Left hindlimb (tissue), 1 donor: ENCODE measurements at places on chromosomes 3 and 15.

DNA sequence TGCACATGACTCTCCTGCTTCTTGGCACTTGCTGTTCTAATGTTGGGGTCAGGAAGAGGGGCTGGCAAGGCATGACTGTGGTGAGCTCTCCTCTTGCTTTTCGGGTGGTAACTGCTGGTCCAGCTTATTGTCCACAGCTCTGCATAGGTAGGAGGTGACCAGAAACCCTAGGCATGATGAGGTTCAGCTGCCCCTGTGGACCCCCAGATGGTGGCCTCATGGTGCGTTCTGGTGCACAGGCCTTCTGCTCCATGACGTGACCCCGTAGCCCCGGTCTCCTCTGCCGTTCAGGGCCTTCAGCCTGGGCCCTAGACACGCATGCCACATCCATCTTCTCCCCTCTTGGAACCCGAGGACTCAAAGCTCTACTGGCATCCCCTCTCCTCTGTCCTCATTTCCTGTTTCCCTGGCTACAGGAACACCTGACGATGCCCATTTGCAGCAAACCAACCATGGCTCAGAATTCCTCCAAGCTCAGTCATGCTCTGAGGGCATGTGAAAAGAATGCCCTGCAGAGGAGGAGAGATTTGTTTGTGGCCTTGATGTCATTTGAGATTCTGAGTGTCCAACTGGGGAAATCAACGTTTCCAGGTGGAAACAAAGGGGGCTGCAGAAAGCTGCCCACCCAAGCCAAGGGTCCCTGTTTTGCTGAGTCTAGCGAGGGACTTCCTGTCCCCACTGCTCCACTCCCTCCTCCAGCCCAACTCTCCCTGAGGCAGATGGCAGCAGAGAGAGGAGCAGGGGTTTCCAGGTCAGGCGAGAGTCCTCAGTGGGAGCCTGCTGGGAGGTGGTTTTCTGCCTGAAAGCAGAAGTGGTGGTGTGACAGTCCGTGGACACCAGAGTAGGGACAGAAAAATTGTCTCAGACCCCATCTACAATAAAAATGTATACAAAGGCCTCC, 198.7 kb upstream of the LYSMD4 start:
- DNase-seq = no peak

- DNase-seq = peak; percentile 41
Observed at GRCh38 chr3:71310359-71310979, 273.1 kb downstream of the FOXP1 start.

- no peak for DNase-seq
Observed at GRCh38 chr3:4503050-4503449, 9.9 kb downstream of the ITPR1 start.

DNA sequence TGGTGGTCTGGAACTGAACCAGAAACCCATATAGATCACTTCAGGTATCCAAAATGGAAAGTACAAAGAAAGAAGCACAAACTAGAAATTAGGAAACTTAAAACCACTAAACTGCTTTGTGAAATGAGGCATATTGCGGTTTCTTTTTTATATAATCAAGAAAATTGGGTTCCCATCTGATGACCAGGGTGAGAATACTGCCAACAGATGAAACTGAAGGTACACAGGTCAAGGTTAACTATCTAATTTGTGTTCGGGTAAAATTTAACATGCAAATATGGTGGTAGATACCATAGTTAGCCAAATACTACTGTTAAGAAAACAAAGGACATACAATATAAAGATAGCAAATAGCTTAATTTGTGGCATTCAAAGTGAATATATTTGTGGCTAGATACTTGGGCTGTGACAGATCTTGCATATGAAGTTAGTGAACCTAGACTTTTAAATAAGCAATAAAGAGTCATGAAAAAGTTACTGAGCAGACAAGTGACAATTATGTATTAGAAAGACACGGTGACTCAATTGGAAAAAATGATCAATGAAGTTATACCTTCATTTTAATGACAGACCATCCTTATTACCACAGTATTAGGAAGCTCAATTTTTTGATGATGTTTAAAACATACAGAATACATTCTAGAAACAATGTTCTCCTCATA, 127.4 kb downstream of the NR2E3 start:
- no peak for DNase-seq

GRCh38 chr3:128935922-128936321, 56.5 kb downstream of the ACAD9 start:
- DNase-seq = no peak

GRCh38 chr15:69551391-69552056, 98.9 kb downstream of the RPLP1 start:
- DNase-seq = no peak

- DNase-seq = no peak
Observed at GRCh38 chr3:105827959-105828358, 40.9 kb downstream of the CBLB start.

- no peak for DNase-seq
Observed at GRCh38 chr3:155553326-155553725, 191.5 kb downstream of the PLCH1 start.

- DNase-seq = no peak
Observed at GRCh38 chr15:77081971-77082370, 11.1 kb upstream of the TSPAN3 start.

DNA sequence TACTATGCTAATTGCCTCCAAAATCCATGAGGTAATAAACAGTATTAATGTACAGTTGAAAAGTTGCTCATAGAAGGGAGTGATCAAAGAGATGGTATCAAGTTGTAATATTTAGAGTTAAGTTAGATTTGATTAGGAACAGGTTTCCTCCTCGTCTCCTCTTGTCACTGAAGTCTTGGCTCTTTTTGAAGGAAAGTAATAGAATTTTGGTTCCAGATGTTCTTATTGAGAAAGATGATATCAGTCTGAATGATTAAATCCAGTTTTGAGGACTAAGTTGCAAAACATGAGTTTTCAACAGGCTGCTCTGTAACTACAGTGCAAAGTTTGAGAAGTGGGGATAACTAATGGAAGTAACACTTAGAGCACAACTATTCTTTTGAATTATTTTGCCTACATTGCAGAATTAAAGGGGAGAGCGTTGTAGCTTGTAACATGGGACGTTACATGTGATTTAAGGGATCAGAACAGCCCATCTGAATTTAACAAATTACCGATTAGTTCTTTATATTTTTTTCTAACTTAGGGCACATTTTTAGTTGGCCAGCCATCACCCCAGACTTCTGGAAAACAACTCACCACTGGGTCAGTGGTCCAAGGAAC, 48.3 kb downstream of the MAP6D1 start:
- no peak for DNase-seq

- DNase-seq = no peak
Observed at GRCh38 chr3:51269466-51269865, 115.6 kb upstream of the MANF start.

DNA sequence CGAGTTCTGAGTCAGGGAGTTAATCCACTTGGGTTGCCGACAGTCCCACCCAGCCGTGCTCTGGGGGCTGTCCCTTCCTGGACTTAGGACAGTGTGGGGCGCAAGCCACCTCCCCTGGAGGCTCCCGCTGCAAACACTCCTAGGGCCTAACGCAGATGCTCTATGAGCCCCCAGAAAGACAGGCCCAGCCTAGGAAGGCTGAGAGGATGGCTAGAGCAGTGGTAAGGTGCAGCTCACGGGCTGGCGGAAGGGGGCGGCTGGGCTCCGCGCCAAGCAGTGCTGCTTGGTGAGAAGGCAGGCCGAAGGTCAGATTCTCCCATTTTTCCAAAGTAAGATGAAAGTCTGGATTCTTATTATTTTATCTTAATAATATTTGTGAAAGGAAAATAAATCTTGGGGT, 84.6 kb upstream of the ALDH1L1 start:
- DNase-seq = no peak

DNA sequence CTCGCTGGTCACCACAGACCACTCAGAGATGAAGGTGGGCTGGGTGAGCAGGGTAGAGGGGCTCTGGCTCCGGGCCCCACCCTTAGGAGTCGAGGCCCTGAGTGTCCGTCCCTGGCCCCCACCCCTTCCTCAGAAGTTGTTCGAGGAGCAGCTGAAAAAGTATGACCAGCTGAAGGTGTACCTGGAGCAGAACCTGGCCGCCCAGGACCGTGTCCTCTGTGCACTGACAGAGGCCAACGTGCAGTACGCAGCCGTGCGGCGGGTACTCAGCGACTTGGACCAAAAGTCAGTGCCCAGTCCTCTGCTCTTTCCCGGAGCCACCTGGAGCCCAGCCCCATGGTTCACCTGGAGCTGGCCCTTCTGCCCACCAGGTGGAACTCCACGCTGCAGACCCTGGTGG, 28.5 kb downstream of the PTPN23 start:
- no peak for DNase-seq

DNA sequence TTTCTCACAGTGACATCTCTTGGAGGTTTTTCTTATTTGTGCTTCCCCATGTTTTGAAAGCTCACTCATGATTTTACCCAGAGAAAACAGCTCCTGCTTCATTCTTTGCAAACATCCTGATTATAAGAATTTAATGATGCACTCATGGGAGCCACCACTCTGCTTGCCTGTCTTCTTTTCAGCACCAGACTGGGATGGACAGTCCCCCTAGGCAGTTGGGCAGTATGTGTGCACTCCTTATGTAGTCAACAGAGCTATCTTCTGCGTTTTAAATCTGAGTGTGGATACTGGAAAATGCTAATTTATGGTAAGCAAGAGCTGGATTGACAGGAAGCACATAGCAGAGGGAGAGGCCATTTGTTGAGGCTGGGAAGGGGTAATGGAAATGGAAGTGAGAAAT, 276.1 kb downstream of the AGBL1 start:
- DNase-seq = no peak

- peak; percentile 40 for DNase-seq
Observed at GRCh38 chr3:100103558-100104441, 10.5 kb downstream of the FILIP1L start.

- no peak for DNase-seq
Observed at GRCh38 chr15:69854521-69855181, 243.1 kb downstream of the TLE3 start.

DNA sequence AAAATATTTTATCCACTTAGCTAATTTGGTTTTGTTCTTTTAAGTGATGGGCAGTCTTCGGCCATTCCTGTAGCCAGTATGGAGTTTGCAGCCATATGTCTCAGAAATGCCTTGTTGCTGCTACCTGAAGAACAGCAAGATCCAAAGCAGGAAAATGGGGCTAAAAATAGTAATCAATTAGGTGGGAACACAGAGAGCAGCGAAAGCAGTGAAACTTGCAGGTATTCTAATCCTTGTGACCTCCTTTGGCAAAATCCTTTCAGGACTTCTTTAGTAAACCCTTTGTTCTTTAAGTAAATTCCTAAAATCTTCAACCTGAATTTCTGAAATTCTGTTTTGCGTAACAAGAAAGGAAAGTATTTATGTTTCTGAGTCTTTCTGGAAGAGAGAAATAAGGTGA, 49.8 kb downstream of the CNOT10 start:
- no peak for DNase-seq

- no peak for DNase-seq
Observed at GRCh38 chr15:90586948-90587347, 57.2 kb downstream of the CRTC3 start.

- DNase-seq = no peak
Observed at GRCh38 chr15:64739156-64739555, 36.2 kb downstream of the RBPMS2 start.

- DNase-seq = no peak
Observed at GRCh38 chr3:95752199-95752598, 1062.2 kb upstream of the EPHA6 start.

DNA sequence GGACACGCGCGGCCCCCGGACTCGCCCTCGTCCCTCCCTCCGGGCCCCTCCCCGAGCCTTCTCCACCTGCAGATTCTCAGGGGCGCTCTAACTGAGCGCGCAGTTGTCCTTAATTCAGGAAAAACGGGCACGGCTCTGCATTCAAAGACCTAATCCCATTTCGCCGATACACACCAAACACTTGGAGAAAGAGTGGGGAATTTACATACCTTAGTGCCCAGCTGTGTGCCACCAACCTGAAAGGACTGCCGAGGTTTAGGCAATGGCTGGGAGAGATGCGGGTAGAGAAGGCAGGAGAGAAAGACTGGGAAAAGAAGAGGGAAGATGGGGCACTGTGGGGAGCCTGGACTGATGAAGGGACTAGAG, 21.8 kb downstream of the IGDCC3 start:
- peak; percentile 4 for DNase-seq

DNA sequence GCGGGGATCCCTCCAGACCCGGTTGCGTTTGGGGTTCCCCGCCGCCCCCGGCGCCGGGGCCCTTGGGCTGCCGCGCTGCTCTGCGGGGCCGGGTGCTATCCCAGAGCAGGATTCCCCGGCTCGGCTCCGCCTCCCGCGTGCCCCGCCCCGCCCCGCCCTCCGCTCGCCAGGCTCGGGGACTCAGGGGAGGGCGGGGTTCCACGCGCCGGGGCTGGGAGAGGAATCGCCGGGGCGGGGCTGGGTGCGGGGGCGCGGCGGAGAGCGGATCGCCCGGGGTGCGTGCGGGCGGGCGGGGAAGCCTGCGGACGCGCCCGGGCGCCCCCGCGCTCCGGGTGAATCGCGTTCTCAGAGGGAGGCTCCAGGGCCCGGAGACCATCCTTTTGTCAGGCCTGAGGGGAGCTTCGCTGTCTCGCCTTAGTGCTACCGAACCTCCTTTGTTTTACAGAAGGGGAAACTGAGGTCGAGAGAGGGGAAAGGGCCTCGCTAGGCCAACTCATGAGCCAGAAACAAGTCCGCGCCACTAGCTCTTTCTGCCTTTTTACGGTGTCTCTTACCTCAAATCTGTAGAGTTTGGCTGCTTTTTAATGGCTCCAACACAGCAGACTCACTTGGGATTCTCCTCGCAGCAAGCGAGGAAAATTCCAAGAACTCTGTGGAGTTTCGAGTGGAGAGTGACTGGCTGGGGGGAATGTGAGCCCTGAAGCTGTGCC, at the start of gene TMEM158:
Gene TMEM158 (minus strand): TSS at position 82 of the 710 bp plus-strand sequence. CDS start 260 bp downstream, outside the sequence.
- DNase-seq = peak; percentile 81

- no peak for DNase-seq
Observed at GRCh38 chr15:96303503-96304056, 26.9 kb upstream of the NR2F2 start.

GRCh38 chr3:11220230-11220629, 52.0 kb upstream of the ATG7 start:
- no peak for DNase-seq

GRCh38 chr15:94535298-94536048, 304.1 kb downstream of the MCTP2 start:
- DNase-seq = no peak

DNA sequence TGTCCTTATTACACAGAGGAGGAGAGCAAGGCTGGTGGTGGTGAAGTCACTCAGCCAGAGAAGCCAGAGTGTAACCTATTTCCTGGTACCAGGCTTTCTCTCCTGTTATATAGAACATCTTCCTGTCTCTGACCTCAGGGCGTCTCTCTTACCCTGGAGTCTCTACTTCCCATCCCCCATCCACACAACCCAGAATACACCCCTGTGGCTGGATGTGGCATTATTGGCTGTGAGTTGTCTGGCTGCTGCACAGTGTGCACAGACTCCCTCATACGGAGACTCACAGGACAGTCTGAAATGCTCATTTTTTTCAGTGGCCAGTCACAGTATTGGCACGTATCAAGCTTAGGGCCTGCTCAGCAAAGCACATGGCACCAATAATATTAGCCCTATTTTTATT, 8.6 kb downstream of the PODXL2 start:
- DNase-seq = no peak

GRCh38 chr15:60620708-60621107, 141.8 kb upstream of the ICE2 start:
- peak; percentile 60 for DNase-seq

- no peak for DNase-seq
Observed at GRCh38 chr3:11832981-11833905, 13.4 kb downstream of the TAMM41 start.

- DNase-seq = no peak
Observed at GRCh38 chr3:58625196-58625824, 41.3 kb downstream of the FAM3D start.
